Renal pelvis (tissue), 12 donors: ENCODE measurements at places on chromosomes 6 and 20.

- DNase-seq: no peak
Observed at GRCh38 chr6:2134554-2134953, 110.9 kb downstream of the GMDS start.

- peak; percentile 88 for DNase-seq
Observed at GRCh38 chr6:45951321-45952167, 64.1 kb downstream of the CLIC5 start.

GRCh38 chr20:4471221-4471620 lies 250.5 kb upstream of the PRND start:
- DNase-seq: no peak

- no peak for DNase-seq
Observed at GRCh38 chr20:41005361-41005729, 23.3 kb upstream of the TOP1 start.
